RWPE2 (cell line): ENCODE measurements at places on chromosomes 5 and 9.

- peak; percentile 68 for DNase-seq
Measured at GRCh38 chr9:126722922-126723806, 81.7 kb upstream of the ZBTB43 start.

GRCh38 chr5:2465383-2465782, 286.1 kb downstream of the IRX2 start:
- no peak for DNase-seq

- no peak for DNase-seq
Measured at GRCh38 chr5:34672196-34672595, 16.1 kb downstream of the RAI14 start.

DNA sequence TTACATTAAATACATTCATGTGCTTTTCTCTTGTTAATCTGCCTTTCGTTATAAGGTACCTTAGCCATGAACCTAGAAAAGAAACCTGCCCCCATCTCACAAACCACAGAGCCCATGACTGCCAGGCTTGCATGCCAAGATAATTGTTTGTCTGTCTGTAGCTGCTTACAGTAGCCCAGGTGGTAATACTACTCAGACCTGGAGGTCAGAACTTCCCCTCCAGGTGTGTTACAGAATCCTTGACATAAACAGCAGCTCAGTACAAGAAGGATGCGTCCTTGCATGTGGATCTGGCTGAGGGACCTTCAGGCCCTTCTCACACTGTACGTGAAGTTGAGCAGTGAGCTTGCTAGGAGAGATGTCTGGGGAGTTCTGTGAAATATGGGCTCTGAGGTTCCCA, 291.4 kb downstream of the CSNK1G3 start:
- DNase-seq: no peak

DNA sequence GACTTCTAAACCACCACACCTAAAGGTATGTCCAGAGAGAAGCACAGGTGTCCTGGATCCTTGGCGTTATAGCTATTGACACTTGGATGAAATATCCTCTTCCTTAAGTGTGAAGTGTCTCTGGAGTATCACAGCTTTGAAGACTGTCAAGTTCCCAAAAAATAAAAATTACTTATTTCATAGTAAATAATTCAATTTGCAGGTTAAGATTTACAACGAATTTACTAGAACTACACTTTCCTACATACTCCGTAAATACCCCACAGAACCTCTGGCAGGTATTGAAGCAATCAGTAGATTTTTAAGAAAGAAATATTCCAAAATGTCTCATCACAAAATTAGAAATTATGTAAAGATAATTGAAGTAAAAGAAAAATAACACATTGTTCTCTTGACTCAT, 27.1 kb upstream of the POC5 start:
- no peak for DNase-seq

- DNase-seq: no peak
Measured at GRCh38 chr5:163889369-163889768, 383.9 kb downstream of the MAT2B start.

DNA sequence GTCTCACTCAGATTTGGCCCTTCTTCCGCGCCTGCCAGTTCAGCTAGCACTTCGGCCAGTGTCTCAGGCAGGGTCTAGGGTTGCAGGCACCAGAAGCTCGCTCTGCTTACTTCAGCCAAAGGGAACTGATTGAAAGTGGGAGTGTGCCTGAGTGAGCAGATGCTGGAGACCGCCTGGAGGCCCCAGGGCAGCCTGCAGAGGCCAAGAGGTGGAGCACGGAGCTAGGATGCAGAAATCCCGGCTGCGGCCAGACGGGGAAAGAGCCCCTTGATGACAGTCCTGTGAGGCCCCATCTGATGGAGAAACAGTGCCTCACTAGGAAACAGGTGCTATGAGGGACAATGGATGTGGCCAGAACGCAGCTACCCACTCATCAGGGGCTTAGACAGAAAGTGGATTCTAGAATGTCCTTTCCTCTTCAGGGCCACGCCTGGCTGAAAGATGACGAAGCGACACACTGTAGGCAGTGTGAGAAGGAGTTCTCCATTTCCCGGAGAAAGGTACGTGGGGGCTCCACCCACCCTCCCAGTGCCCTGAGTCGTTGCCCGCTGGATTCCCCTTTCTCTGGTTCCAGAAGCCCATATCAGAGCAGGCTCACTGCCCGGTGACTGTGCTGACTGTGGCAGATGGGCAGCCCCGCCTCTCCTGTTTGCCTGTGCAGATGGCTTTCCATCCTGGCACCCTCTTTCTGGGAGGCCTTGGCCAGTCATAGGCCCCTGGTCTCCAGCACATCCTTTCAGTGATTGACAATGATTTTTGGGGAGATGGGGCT, 16.1 kb downstream of the HNRNPH1 start:
- DNase-seq: no peak

DNA sequence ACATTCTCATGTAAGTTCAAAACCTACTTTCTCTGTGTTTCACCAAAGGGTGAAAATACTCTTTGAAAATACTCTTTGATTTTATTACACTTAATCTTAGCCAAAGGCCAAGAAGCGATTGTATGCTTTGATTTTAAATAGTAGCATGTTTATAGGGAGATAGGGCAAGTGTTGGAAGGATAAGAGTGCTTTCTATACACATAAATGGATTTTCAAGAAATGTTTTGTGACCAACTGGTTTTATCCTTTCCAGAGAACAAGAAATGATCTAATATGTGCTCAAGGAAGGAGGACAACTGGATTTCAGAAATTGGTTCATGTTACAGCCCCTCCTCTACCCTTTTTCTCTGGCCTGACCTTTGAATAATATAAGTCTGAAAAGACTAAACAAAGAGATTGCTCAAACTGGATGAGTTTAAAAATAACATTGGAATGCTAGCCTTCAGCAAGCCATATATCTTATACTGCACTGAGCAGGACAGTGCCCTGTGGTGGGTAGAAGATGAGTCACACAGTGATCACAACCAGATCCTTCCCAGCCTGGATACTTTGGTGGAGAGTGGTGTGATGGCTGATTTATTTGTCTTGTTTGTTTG, 13.1 kb downstream of the PALM2AKAP2 start:
- DNase-seq: no peak

- DNase-seq: peak; percentile 66
Measured at GRCh38 chr9:124695280-124695890, 75.7 kb downstream of the NR6A1 start.

DNA sequence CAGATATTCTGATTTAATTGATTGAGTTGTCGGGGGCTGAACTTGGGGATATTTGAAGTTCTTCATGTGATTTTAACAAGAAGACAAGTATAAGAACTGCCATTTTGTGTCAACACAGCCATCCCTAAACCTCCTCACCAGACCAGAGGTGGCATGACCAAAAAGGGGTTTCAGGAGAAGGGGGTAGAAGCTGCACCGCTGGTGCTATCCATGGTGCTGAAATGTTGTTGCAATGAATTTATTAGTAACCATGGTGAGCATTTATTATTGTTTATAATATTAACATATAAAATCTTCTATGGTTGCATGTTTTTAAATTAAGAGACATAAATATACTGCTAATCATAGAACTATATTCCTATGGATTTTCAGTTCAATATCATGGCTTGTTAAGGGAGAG, 72.3 kb downstream of the GNA14 start:
- DNase-seq: no peak

DNA sequence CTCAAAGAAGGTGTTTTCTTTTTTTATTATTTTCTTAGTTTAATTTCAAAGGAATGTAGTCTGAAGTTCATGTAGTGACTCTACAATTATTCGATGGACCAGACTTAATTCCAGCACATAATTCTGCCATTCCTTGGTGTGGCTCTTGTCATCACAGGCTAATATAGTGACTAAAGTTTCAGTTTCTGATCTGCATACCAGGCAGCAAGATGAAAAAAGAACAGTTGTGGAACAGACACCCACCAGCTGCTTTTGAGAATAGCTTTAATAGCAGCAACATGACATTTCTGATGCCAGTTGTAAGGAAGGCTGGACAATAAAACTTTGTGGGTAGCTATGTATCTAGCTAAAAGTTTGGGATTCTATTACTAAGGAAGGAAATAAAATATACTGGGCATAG, 676.3 kb upstream of the GRAMD2B start:
- no peak for DNase-seq

DNA sequence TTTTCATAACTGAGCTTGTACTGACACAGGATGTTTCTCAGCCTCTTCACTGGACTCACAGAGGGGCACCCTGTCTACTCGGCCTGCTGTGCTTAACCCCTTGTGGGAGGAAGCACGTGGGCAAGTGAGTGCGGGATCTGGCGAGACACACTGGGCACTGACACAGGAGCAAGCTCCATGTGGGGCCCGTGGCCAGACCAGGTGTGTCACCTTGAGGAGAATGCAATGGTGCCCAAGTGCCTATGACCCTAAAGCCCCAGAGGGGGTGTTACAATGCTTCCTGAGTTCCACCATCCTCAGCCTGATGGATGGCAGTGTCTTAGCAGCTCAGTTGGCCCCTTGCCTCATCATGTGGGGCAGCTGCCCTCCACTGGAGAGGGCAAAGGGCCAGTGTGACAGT, 128.9 kb downstream of the ALDH1A1 start:
- no peak for DNase-seq
